Spinal cord (tissue), 10 donors: ENCODE measurements at places on chromosomes 1 and 21. TPM values are rescaled to one million over a fixed set of nuclear protein-coding genes. Genes with fewer than 3 reads are reported as not detected.

DNA sequence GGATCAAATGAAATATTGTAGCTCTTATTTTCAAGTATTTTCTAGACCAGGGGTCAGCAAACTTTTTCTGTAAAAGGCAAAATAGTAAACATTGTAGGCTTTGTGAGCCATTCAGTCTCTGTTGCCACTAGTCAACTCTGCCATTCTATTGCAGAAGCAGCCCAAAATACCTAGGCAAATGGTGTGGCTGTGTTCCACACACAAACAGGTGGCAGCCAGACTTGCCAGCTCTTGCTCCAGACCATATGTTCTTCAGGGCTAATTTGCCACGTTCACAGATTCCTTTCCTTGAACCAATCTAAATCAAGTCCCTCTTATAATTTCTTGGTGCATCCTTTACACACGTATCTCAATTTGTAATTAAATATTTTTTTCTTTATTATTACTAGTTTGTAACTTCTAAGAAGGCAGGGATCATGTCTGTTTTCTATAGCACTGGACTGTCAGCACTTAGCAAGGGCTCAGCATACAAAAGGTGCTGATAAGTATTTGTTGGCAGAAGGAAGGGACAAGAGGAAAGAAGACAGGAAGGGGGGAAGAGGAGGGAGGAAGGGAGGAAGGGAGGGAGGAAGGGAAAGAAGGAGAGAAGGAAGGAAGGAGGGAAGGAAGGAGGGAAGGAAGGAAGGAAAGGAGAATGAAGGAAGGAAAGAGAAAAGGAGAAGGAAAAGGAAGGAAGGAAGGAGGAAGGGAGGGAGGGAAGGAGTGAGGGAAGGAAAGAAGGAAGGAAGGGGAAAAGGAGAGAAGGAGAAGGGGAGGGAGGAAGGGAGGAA, 106.5 kb upstream of the EDEM3 start:
- H3K27ac ChIP-seq: no peak overlapping the region
- no peaks in the 10 kb centered on the region for H3K4me1 ChIP-seq
- H3K4me3 ChIP-seq: no peak overlapping the region

DNA sequence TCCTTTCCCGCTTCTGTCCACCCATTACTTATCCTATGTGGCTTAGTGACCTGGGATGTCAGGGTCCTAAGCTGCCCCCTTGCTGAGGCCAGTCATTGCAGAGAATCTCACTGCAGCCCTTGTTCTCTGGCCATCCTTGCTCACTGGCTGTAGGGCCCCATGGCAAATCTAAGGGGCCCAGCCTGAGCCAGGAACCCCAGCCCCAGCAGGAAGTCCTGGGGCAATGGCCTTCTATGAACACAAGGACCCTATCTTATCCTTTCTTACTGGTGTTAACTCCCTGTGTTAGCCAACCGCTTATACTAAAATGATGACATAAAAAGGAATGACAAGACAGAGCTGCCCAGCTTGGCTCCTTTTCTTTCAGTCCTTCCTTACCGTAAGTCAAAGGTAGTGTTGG, 29.9 kb downstream of the DHCR24 start:
- H3K36me3 ChIP-seq: peaks cover 77% of the 10 kb centered on the region
- H3K27ac ChIP-seq: no peak overlapping the region
- H3K27me3 ChIP-seq: no peaks in the 10 kb centered on the region
- H3K4me1 ChIP-seq: no peaks in the 10 kb centered on the region
- no peak overlapping the region for H3K4me3 ChIP-seq

Gene GPX7
- total RNA-seq: 85.6 TPM

DNA sequence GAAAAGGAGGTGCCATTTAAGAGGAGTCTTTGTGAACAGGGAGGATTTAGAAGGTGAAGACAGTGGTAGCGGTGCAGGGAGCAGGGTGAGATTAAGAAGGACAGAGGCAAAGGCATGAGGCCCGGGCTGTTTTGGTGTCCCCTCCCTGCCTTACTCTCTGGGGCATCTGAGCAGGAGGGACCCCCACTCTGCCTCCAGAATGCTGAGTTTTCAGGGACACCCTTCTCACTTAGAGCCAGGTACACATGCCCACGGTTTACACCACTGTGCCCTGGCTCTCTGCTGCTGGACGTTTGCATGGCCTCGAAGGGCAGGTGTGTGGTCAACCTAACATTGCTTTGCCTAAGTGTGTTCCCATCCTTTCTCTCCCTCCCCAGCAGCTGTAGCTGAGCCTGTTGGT, 20.5 kb upstream of the PARP1 start:
- no peak overlapping the region for H3K4me3 ChIP-seq
- peaks cover 42% of the 10 kb centered on the region for H3K4me1 ChIP-seq
- no peaks in the 10 kb centered on the region for H3K36me3 ChIP-seq
- no peak for DNase-seq
- H3K27ac ChIP-seq: no peak overlapping the region
- H3K27me3 ChIP-seq: no peaks in the 10 kb centered on the region

DNA sequence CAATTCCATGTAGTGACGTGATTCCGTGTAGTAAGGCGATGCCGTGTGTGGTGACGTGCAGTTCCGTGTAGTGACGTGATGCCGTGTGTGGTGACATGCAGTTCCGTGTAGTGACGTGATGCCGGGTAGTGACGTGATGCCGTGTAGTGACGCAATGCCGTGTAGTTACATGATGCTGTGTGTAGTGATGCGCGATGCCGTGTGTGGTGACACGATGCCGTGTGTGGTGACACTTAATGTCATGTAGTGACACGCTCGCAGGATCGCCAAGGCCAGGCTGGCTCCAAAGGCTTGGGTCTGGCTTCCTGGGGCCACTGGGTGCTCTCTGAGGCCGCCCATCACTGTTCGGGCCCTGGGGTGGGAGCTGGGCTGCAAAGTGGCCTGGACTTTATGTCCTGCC, 14.2 kb downstream of the COL18A1 start:
- no peak for DNase-seq
- no peak overlapping the region for H3K4me3 ChIP-seq
- H3K4me1 ChIP-seq: peaks cover 61% of the 10 kb centered on the region
- H3K36me3 ChIP-seq: peaks cover 22% of the 10 kb centered on the region
- H3K27me3 ChIP-seq: peaks cover 2% of the 10 kb centered on the region
- no peak overlapping the region for H3K27ac ChIP-seq

DNA sequence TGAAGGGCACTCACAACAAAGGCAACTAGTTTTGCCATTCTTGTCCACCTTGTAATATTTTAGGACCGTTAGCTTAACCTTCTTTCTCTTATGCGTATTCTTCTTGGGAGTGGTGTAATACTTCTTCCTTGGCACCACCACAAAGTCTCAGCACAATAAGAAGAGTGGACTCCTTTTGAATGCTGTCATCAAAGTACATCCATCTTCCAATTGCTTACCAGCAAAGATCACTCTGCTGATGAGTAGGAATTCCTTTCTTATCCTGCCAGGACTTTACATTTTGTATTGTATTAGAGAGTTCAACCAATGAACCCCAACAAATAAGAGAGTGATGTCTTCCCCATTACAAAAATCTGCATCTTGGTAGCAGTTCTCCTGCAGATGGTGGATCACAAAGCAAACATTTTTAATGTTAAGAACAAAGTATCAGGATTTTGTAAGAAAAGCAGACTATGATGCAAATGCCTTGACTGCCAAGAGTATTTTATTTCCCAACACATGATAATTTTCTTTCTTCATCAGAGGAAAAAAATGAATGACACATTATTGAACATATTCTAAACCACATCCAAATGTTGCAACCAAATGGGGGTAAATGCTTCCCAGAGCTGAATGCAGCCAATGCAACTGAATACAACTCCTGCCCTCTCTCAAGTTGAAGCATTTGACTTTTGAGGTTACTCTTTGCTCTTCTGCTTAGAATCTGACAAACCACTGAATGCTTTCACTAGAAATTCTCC, 5.1 kb upstream of the ARNT start:
- DNase-seq: no peak
- no peaks in the 10 kb centered on the region for H3K4me1 ChIP-seq
- no peaks in the 10 kb centered on the region for H3K27me3 ChIP-seq
- no peak overlapping the region for H3K4me3 ChIP-seq
- no peaks in the 10 kb centered on the region for H3K36me3 ChIP-seq

GRCh38 chr1:24927988-24928688, 1.9 kb downstream of the RUNX3 start:
- peak; percentile 68 for DNase-seq
- no peaks in the 10 kb centered on the region for H3K36me3 ChIP-seq
- H3K27ac ChIP-seq: no peak overlapping the region
- peaks cover 32% of the 10 kb centered on the region for H3K4me1 ChIP-seq
- H3K4me3 ChIP-seq: no peak overlapping the region

DNA sequence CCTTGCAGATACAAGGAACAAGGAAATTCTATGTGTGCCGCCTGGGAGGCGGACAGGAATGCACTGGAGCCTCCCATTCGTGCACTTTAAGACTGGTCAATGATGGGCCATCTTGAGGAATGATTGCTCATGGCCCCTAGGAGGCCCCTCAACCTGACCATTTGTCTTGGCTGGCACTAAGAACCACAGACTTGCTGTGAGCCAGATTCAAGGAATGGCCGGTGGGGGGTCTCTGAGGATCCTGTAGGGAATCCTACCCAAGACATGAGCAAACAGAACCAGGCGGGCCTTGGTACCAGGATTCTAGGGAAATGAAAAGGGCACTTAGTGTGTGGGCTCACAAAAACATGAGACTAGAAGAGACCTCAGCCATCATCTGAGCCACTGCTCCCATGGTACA, 28.1 kb upstream of the GOLT1A start:
- H3K27ac ChIP-seq: no peak overlapping the region
- no peaks in the 10 kb centered on the region for H3K27me3 ChIP-seq
- H3K4me1 ChIP-seq: no peaks in the 10 kb centered on the region
- no peak for DNase-seq
- peaks cover 42% of the 10 kb centered on the region for H3K36me3 ChIP-seq

DNA sequence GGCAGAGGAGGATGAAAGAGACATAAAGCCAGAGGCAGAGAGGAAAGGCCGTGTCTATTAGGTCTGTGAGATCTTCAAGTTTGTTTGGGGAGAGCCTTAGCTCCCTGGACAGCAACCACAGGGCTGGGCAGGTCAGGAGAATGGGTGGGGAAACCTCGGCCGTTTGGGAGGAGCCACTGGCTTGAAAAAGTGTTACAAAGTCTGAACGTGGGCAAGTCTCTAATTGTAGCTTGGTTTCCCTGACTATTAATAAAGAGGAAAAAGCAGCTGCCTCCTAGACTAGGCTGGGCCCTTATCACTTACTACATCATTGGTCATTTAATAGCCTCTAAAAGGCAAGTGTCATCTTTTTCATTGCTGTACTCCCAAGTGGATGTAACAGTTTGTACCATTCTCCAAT, at the start of gene CCDC17:
Gene CCDC17 (minus strand): TSS at position 83 of the 400 bp plus-strand sequence. CDS start 145 bp downstream, outside the sequence.
- peaks cover 49% of the 10 kb centered on the region for H3K36me3 ChIP-seq
- no peak within 1 kb of the TSS for H3K27ac ChIP-seq
- peaks cover 9% of the 10 kb centered on the region for H3K4me1 ChIP-seq

DNA sequence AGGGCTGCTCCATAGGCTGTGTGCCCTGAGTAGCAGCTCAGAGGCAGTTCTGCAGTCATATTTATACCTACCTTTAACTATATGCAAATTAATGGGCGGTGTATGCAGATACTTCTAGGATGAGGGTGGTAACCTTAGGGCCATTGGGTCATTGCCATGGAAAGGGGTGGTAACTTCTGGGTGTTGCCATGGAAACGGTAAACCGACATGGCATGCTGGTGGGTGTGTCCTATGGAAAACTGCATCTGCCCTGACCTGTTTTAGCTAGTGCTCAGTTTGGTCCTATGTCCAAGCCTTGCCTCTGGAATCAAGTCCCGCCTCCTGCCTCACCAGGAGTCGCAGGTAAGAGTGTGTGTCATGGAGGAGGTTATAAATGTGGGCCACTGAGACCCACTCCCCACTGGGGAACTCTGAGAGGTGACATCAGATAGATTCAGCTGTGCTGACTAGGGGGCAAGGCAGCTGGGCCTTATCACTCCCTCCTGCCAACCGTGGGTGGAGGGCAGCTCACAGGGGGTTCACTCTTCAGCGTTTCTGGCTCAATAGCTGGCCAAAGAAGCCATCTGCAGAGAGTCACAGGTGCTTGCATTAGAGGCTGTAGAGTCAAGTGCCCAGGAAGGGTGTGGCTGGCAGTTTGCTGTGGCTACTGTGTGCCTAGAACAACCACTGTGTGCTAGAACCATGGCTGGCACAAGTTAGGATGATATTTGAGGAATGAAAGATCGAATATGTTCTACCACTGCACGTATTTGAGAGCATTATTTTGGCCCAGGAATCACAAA, 19.0 kb downstream of the BACE2 start:
- no peak overlapping the region for H3K4me3 ChIP-seq
- H3K36me3 ChIP-seq: no peaks in the 10 kb centered on the region
- no peak overlapping the region for H3K27ac ChIP-seq
- H3K4me1 ChIP-seq: no peaks in the 10 kb centered on the region

- DNase-seq: no peak
- H3K27ac ChIP-seq: no peak overlapping the region
- peaks cover 2% of the 10 kb centered on the region for H3K27me3 ChIP-seq
- peaks cover 23% of the 10 kb centered on the region for H3K36me3 ChIP-seq
- H3K4me3 ChIP-seq: no peak overlapping the region
Measured at GRCh38 chr1:151128800-151129199, 17.6 kb downstream of the SEMA6C start.

- DNase-seq: peak; percentile 60
- H3K4me3 ChIP-seq: no peak overlapping the region
- H3K4me1 ChIP-seq: peaks cover 20% of the 10 kb centered on the region
- H3K27ac ChIP-seq: no peak overlapping the region
Measured at GRCh38 chr1:151542710-151543129, 2.6 kb downstream of the TUFT1 start.
